ENCODE measurements at places on chromosomes 7 and 10.

DNA sequence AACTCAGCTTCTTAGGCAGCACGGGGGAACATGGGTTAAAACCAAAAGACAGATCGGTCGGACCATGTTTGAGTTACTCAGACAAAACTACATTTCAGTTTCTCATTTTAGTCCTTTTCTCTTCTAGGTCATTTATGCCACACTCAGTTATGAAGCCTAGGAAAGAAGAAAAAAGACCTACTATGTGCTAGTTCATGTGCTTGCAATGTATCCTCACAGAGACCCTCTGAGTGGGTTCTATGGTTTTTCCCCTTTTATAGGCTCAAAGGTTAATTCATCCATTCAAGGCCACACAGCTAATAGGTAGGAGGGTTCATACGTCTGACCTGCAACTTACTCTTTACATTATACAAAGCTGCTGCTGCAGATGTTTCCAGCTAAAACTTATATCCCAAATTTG, 104.7 kb upstream of the ZNF438 start:
- no peak for DNase-seq

DNA sequence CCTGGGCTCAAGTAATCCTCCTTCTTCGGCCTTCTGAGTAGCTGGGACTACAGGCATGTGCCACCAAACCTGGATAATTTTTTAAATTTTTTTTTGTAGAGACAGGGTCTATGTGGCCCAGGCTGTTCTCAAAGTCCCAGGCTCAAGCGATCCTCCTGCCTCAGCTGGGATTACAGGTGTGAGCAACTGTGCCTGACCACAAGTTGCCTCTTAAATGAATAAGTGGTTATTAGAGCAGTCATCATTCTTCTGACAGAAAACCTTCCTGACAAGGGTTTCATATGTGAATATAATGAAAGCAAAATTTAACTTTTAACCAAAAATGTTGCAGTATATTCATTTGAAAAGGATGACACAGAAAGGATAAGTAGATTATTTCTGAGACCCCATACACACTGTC, 532.5 kb downstream of the GRM8 start:
- DNase-seq: no peak

DNA sequence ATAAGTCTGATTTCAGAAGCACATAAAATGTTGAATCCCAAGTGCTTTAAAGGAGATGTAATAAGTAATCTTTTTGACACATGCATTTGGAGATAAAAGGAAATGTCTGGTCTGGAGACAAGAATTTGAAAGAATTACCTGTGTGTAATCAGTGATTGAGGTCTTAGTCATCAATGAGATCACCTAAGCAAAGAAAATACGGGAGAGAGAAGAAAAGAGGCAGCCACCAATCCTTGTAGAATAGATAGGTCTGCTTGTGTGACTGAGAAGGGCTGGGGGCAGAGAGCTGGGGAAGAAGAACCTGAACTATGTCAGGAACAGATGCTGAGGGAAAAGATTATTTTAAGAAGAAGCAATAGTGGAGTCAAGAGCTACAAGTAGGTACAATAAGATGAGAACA, 49.3 kb upstream of the ITPRID1 start:
- DNase-seq: no peak

DNA sequence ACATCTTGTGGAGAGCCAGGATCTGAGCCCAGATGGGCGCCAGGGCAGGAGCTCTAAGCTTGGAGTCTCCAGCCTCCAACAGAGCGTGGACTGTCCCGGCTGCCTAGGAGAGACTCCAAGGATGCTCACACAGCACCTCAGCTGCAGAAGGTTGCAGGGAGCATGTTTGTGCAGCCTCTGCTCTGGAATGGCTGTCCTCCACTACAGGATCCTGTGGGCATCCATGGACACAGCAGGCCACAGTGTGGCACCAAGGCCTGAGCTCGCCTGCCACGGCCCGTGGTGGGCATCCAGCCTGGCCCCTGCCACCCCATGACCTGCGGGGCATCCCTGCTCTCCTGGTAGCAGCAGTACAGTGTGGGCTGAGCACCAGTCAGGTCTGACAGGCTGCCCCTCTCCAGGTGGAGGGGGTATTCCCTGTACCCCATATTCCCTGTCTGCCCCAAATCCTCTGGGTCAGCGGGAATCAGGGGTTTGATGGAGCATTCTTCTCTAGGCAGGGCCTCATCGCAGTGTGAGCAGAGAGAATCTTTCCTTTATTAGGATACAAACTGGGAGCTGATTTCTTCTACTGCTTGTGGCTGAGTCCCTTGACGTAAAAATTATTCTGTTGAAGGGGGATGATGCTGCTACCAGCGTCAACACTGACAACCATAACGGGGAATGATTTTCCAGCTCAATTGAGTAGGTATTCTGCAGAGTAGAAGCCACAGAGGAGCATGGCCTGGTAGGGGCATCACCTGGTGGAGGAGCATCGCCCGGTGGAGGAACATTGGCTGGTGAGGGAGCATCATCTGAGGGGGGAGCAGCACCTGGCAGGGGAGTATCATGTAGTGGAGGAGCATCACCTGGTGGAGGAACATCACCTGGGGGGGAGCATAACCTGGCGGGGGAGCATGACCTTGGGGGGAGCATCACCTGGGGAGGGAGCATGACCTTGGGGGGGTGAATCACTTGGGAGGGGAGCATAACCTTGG, 60.6 kb downstream of the GLRX3 start:
- no peak for DNase-seq

DNA sequence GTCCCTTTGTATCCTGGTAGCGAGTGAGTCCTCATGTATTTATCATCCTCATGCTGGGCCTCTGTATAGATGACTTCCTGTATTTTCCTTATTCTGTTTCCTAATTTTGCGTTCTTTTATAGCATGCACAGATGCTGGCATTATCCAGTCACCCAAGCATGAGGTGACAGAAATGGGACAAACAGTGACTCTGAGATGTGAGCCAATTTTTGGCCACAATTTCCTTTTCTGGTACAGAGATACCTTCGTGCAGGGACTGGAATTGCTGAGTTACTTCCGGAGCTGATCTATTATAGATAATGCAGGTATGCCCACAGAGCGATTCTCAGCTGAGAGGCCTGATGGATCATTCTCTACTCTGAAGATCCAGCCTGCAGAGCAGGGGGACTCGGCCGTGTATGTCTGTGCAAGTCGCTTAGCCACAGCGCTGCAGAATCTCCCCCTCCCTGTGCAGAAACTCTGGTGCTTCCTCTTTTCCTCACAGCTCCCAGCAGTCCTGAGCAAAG, 183.1 kb upstream of the PRSS58 start:
- DNase-seq: no peak

DNA sequence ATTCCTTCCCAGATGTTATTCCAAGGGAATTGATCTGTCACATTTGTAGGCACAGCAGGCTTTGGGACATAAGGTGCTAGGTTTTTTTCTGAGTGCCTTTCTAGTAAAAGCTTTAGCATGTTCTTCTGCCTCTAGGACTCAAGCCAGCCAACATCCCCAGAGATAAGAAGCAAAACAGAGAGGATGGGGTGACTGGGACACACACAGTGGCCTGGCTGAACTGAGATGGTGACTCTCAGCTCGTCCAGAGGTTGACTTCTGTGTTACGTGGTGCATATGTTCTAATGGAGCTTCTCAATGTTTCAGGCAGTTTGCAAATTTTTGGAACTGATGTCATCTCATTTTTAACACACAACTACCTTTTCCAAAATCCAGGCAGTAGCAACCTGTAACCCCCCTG, 188.1 kb upstream of the CELF2 start:
- DNase-seq: no peak

DNA sequence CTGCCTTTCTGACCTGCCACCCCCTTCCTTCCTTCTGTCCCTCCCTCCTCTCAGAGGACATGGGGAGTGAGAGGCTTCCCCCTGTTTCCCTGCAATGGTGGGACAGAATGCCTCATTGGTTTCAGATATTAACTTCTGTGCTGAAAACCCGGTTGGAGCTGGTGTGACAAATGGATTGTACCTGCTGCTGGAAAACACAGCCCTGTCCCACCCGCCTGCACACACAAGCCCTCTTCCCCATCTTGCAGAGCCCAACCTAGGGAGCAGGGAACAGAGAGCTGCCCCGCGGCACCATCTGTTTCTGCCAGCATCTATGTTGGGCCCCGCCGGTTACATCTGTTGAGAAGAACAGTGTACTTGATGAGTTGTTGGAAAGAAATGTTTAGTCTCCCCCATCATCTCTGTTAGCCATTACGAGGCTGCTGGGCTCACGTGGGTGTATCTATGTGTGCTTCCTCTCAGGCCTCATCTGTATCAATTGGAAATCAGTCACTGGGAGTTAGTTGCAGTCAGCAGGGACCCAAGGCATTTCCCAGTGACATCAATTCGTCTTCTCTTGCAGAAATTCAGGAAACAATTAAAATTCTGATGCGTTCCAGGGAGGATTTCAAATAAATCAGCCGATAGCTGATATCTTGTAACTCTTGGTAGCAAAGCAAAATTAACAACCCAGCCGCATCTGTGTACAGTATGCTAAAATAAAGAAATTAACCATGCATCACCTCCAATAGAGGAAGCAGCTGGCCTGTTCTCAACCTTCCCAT, 725.6 kb upstream of the GALNT17 start:
- no peak for DNase-seq

DNA sequence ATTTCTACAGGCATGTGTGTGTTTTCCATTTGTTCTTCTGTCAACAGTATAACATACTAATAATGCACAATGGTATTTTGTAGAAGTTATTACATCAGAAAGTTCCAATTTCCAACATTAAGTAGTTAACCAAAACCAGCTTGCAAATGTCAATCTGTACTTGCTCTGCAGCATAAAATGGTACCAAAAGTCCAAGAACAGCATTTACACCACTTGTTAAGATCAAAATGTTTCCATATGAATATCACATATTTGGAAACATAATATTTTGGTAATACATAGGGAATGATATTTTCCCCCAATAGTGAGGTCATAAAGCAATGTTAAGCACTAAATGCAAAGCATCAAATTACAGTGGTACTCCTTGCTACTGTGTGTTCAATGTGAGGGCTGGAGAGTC, 162.1 kb downstream of the ZNF438 start:
- no peak for DNase-seq

- DNase-seq: no peak
Measured at GRCh38 chr10:114902151-114902550, 35.8 kb upstream of the TRUB1 start.

DNA sequence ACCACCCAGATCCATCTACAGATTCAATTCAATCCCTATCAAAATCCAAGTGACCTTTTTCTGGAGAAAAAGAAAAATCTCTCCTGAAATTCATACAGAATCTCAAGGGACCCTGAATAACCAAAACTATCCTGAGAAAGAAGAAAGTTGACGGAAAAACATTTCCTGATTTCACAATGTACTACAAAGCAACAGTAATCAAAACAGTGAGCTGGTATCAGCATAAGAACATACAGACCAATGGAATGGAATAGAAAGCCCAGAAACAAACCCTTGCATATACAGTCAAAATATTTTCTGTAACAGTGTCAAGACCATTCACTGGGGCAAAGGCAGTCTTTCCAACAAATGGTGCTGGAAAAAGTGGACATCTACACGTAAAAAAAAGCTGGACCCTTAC, 89.9 kb downstream of the JMJD1C start:
- no peak for DNase-seq

GRCh38 chr7:13017333-13017857, 330.0 kb downstream of the ARL4A start:
- DNase-seq: no peak

- DNase-seq: no peak
Measured at GRCh38 chr10:92799568-92799967, 48.8 kb upstream of the EXOC6 start.

DNA sequence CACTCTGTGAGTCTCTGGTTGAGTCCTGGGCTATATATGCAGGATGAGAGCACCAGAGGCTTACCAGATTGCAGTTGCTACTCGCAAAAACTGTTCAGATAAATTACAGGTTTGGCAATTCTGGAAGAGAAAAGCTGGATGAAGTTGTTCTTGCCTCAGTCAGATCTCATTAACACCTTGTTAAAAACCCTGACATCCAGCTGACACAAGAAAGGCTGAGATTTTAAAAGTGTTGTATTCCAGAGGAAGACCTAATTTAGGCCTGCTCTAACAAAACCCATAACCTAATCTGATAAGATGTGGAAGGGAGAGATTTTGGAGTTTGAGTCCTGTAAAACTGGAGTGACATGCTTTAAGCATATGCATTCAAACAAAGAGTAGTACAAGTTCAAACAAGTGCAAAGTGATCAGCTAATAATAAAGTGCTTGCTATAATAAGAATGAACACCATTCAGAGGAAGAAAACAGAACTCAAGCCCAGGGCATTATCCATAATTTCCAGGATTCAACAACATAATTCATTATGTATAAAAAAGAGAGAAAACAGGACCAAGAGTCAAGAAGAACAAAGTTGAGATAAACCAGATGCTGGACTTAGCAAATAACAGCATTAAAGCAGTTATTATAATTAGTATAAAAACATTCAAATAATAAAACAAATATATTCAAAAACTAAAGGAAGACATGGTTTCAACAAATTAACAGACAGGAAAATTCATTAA, 135.5 kb downstream of the CD36 start:
- no peak for DNase-seq

- DNase-seq: no peak
Measured at GRCh38 chr10:60809157-60809556, 30.9 kb downstream of the CDK1 start.

- no peak for DNase-seq
Measured at GRCh38 chr7:107690611-107691010, 30.0 kb downstream of the SLC26A4 start.

- DNase-seq: no peak
Measured at GRCh38 chr7:4814433-4814832, 39.0 kb downstream of the AP5Z1 start.

DNA sequence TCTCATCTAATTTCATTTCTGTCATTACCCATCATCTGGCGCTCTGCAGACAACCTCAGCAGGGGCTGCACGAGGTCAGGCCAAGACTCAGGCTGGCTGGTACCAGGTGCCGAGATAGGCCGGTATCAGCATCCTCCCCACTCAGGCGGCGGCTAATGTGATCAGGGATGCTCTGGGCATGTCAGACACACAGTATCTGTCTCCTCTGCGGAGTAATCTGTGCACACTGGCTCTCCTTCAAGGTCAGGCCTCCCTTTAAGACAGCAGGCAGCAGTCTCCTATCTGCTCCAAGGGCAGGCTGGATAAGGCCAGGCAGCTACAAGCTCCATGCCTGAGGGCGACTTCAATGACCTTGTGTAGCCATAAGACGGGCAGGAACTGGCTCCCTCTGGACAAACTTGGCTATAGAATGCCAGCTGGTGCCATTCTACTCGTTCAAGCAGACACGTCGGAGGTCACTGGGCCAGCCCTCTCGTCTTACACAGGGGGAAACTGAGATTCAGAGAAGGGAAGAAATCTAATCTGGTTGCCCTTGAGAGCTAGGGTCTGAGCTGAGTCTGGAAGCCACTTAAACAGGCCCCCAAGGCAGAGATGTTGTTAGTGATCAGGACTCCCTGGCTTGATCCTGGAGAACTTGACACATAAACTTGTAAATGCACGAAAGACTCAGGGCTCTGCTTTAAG, 59.3 kb downstream of the ARHGAP22 start:
- no peak for DNase-seq

- no peak for DNase-seq
Measured at GRCh38 chr10:47058961-47059391, 147.7 kb downstream of the PTPN20 start.

GRCh38 chr10:114694752-114695151, 36.7 kb upstream of the ABLIM1 start:
- DNase-seq: no peak

- no peak for DNase-seq
Measured at GRCh38 chr10:31020209-31020608, 11.5 kb downstream of the ZNF438 start.
